ENCODE measurements at places on chromosomes 4 and X. TPM values are rescaled to one million over a fixed set of nuclear protein-coding genes. Genes with fewer than 3 reads are reported as not detected.

- no peak for DNase-seq
Measured at GRCh38 chrX:15150586-15150985, 119.3 kb downstream of the ASB9 start.

DNA sequence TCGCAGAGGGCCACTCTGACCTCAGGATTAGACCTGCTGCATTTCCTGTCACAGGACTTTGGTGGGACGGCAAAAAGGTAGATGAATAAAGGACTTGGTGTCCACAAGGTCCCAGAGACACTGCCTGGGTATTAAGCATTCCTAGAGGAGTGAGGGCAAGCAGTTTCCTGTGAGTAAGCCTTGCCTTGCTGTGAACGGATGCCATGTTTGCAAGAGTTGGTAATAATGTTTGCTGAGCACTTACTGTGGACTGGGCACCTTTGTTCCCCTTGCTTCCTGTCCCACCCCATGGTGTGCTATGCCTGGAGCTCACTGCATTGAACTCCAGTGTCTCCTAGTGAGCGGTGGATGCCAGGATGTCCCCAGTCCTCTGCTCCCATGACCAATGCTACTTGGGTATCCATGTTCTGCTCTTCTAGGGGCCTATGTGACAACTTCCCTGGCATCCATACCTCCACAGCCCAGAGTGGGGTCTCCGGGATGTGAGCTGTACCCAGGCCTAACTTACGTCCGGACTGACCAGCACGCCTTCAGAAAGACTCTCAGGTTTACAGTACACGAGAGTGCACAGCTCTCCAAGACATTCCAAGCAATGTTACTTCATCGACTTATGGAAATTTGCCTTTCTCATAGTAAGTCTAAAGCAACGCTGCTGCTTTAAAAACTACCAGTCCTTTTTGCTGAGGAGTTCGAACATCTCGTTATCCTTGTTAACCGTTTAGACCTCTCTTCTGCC is 95.5 kb upstream of the MSX1 start:
- no peak for DNase-seq

DNA sequence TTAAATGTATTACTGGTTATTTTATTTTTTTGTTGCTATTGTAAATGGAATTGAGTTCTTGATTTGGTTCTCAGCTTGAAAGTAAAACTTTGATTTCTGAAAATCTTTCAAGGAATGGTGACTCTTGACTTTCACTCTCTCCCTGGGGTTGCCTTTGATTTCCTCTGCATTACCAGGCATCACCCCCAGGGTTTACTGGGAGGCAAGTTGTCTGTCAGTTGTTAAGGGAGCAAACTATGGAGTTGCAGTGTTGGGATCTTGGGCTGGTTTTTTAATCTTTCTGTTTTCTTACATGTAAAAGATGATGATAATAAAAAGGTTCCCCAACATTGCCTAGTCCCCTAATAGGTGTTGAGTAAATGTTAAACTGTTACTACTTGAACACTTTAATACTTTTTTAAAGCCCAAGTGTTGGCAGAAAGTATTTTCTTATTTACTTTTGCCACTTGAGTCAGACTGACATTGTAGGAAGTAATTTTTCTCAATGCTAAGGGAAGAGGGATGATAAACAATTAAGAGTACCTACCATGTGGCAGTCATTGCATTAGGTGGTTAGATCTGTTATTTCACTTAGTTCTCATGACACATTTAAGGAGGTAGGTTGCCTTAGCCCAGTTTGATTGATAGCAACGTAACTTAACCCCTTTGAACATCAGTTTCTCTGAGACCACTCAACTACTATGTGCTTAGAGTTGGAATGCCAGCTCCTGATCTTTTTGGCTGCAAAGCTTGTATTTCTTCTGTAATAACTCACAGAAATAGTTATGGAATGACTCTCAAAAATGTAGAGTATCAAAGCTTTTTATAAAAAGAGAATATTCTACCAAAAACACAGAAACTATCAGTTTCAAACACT is 67.1 kb downstream of the DCLK2 start:
- no peak for DNase-seq

- DNase-seq, result no peak
Measured at GRCh38 chr4:8377103-8378075, 63.1 kb downstream of the ACOX3 start.

DNA sequence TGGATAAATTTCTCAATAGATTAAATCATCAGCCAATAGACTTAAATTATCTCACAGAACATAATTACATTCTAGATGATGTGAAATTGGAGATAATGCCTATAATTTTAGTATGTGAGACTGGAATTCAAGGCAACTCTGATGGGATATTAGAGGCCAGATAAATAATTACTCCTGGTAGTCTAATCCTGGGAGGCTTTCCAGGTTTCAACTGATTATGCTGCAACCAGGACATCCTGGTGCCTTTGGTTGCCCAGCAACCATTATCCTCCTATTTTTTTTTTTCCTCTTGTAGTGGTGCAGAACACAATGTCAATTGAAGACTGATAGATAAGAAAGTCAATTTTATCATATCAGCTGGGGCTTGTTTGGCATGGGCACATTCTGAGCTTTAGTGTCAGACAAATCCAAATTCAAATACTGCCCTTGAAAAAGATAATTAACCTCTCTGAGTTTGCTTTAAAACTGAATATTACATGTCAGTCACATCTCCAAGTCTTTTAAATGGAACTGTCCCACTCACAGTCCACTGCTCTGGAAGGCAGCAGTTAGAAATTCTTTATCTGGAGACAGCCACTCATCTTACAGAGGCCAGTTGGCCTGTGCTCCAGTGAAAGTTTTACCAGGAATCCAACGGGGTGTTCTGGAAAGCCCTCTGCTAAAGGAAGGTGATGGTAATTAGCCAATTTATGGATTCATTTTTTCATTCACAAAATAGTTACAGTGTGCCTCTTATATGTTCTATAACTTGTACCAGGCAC is 95.3 kb upstream of the GUCY1A1 start:
- DNase-seq, result no peak

DNA sequence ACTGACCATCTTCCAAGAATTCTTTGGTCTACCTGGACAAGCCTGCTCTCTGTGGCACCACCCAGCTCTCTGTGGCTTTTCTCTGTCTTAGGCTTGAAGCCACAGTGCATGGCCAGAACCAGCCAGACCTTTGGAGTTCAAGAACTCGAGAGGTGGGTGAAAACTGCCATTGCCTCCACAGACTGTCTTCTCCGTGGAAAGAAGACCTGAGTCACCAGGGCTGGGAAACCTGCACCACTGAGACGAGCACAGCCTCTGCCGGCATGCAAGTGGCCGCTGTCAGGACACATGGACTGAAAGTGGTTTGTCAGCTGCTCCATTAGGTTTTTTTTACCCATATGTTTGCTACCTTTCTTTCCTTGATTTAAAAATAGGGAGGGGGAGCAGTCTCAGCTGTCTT is 74.5 kb downstream of the MGST2 start:
- DNase-seq, result no peak

- DNase-seq, result no peak
Measured at GRCh38 chrX:66255359-66255967, 91.4 kb downstream of the HEPH start.

- no peak for DNase-seq
Measured at GRCh38 chr4:114217150-114217817, 237.8 kb upstream of the ARSJ start.

Gene MFAP3L
- total RNA-seq, result 1.7 TPM

Gene GAB1
- total RNA-seq, result 29.2 TPM

Measured in neural crest cell (in vitro differentiated cells).